NK-92 treated with Interleukin-12 subunit alpha and Interleukin-12 subunit beta, amount 100 ng/mL, for 24 hours (cell line): ENCODE measurements at places on chromosomes 13 and 19.

DNA sequence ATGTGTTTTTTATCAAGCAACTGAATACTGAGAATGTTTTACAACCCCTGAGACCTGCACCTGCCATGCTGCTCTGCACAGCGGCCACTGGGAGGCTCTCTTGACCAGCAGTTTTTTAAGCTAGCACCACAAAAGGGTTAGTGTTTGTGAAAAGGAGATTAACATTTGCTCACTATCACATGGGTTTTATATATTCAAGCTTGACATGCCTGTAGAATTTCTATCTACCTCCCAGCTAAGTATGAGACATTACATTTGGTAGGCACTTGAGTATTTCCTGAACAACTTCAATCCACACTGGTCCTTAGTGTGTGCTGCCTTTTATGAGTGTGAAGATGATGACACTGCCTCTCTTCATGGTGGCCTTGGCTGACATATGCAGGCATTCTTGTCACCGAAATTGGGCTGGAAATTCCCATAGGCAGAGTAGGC, 1238.9 kb downstream of the UQCRFS1 start:
- no peak for DNase-seq

DNA sequence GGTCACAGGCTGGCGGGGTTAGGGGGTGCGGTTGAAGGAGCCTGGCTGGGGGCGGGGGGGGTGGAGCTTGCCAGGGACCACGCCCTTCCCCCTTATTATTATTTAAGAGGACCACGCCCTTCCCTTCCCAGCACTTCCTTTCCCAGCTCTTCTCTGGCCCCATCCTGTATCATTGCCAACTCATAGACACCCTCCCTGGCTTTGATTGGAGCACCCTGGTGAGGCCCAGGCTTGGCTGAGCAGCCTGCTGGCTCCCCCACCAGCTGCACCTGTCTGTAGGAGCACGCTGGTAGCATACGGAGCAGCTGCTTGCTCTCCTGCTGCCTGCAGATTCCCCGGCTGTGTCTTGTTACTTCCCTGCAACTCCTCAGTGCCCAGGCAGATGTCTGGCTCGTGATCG, 62.5 kb upstream of the PDX1 start:
- no peak for DNase-seq

DNA sequence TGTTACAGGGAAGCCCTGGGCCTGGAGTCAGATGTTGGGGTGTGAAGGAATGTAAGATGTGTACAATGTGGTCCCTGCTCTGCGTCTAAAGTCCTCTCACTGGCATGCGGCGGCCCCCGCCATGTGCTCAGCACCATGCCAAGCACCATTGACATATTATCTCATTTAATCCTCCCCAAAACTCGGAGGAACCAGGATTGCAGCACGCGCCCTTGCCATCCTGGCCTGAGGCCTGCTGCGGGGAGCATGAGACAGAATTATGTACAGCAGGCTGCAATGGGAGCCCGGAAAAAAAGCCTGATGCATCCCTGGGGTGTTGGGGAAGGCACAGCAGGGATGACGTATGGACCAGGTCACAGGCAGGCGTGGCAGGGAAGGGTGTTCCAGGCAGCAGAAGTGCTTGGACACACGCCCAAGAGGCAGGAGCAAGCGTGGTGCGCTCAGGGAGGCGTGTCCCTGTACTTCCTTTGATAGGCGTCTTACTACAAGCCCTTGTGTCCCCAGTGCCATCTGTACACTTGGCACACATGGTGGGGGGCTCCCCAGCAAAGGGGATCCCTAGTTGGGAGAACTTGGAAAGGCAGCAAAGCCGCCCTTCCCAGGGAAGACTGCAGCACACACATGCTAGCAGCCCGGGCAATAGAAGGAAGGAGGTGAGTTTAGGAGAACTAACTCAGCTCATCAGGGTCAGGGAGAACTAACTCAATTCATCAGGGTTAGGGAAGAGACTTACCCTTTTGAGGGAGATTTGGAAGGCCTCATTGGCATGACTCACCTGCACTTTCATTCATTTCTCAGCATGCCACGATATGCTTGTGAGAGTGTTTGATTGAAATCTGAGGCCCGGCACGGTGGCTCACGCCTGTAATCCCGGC, 3.4 kb downstream of the EVI5L start:
- DNase-seq: no peak

- no peak for DNase-seq
Observed at GRCh38 chr19:23286477-23286876, 36.3 kb upstream of the ZNF724 start.

DNA sequence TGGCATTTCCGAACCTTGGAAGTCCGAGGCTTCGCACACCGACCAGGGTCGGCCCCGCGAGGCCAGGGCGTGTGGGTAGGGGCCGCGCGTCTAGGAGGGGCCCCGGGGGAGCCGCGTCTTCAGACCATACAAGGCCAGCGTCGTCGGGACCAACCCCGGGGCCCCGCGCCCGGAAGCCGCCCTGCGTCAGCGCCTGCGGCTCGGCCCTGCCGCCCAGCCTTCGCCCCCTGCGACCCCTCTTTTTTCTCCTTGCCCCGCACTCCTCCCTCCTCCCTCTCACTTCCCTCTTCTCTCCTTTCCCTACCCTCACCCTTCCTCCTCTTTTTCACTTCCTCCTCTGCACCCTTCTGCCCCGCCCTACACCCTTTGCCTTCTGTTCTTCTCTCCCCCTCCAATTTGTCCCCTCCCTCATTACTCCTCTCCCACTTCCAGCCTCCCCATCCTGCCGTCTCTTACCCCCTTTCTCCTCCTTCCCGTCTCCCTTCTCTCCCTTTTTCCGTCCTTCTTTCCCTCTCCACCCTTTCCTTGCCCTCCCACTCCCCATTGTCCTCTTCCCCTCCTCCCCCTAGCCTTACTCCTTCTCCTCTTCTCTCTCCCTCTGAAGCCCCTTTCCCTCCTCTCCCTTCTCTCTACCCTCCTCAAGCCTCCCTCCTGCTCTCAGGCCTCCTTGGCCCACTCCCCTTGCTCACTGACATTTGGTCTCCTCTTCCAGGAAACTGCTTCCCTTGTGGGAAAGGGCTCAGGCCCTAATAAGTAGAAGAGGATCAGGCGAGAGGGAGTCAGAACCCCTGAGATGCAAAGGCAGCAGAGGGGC, 2.2 kb upstream of the PLEKHG2 start:
- peak; percentile 63 for DNase-seq

GRCh38 chr13:113002206-113002912, 33.3 kb downstream of the MCF2L start:
- no peak for DNase-seq

DNA sequence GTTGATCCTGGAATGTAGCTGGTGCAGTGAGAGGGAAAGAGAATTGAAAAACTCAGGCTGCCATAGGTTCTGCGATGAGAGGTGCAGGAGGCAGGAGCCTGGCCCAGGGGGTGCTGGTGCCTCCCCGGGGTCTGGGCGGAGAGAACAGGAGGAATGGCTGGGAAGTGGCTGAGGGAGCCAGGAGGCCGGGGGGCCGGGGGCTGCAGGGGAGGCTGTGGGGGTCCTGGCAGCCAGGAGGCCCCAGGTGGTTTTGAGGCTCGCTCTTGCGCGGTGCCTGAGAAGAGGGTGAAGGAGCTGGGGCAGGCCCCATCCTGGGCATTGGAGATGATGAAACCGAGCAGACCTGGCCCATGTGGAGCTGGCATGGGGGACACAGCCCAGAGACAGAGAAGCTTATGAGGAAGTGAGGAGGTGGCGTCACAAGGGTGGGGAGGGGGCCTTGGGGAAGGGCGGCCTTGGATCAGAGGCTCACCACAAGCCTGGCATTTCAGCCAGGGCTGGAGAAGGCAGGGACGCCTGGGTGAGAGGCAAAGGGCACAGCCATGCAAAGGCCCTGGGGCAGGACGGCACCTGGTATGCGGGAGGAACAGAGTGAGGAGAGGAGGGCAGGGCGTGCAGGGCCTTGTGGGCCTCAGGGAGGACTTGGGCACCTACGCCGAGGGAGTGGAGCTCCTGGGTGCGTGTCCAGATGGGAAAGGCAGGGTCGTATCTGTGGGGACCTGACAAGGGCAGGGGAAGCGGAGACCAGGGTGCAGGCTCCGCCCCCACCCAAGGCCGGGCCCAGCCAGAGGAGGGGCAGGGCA, 1.3 kb upstream of the TEKTIP1 start:
- no peak for DNase-seq
